ENCODE measurements at places on chromosomes 6 and 20. TPM values are rescaled to one million over a fixed set of nuclear protein-coding genes. Genes with fewer than 3 reads are reported as not detected.
A peak's percentile ranks its signal among the peaks of the same experiment; 100 is the strongest.

DNA sequence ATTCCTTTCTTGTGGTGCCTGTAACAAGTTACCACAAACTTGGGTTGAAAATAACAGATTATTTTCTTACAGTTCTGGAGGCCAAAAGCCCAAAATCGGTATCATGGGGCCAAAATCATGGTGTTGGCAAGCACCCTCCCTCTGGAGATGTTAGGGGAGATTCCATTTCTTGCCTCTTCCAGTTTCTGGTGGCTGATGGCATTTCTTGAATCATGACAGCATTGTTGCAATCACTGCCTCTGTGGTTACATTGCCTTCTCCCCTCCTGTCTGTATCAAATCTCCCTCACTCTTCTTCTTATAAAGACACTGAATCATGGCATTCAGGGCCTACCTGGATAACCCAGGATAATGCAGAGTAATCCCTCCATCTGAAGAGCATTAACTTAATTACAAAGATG is 17.9 kb upstream of the TENT5A start:
- DNase-seq, result no peak

- peak; percentile 56 for DNase-seq
Measured at GRCh38 chr6:8707956-8708772, 272.8 kb upstream of the SLC35B3 start.

DNA sequence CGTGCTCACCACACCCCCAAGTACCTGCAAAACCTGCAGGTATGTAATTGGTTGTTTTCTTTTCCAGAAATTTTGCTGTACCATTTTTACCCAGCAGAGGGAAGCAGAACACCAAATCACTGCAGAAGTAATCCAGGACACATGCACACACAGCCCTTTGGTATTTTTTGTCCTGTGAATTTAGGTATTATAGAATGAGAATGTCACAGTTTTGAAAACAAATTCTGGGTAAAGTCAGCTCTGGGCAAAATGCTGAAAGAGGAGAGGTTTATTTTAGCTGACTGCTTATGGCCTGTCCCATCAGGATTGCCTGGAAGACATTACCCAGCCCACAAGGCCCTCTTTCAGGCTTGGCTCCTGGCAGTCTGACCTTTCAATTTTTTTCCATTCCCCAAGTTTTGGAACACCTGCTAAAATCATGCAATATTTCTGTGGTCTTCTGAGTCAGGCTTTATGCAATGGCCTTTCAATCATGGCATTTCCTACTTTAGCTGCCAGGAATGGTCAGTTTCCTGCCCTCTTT is 3.5 kb upstream of the EFHC1 start:
- DNase-seq, result peak; percentile 52

The E2F1 gene
- 31.5 TPM for total RNA-seq

DNA sequence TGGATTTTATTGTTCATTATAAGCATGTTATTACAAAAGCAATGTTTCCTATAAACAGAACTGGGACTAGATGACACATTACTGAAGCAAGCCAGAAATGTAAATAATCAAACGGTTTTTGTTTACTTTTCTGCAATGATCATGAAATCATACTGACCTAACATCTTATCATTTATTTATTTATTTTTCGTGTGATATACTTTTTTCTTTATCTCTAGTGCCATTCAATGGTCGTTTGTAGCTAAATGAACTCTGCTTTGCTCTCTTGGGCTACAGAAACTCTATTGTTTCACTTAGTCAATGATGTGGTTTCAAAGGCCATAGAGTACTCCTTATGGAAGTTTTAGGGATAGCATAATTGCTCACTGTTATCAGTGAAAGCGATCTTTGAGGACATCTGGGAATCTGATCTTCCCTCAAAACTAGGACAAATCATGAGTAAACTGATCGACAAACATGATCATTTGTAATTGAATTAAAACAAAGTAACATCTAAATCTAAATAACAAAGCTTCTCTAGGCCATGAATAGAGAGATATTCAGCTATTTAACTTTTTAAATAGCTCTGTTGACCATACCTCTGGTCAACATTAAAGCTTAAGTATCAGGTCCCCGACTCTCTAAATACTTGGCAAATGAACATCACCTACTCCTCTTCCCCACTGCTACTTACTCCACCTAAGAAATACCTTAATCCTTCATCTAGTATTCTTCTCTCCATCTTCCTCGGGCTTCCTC is 933.4 kb downstream of the TFAP2A start:
- DNase-seq, result no peak

The RALGAPB gene
- 35.2 TPM for total RNA-seq

- DNase-seq, result no peak
Measured at GRCh38 chr6:35955521-35955920, 34.6 kb upstream of the SRPK1 start.

DNA sequence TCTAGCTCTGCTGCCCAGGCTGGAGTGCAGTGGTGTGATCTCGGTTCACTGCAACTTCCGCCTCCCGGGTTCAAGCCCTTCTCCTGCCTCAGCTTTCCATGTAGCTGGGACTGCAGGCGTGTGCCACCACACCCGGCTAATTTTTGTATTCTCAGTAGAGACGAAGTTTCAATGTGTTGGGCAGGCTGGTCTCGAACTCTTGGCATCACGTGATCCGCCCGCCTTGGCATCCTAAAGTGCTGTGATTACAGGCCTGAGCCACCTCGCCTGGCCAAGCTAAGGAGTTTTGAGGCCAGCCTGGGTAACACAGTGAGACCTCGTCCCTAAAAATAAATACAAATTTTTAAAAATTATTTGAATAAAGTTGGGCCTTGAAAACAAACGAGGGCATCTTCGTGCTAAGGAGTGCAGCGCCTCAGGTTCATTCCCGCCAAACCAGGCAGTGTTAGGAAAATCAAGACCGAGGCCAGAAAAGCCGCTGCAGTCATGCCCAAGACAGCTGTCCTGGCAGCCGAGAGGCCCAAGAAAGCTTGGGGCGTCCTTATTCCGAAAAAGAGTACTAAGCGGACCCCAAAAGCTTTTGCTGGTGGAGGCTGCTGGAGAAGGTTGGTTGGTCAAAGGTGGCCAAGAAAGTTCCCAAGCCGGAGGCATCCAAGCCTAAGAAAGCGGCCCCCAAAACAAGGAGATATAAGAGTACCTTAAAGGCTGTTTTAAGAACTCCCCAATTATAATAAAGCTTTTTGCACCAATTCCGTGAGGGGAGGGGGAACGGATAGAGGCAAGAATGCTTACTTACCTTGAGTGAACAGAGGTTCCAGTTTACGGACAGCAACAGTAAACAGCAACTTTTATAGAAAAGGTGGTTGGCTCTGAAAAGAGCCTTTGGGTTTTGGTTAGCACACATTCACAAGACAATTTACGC is 109.0 kb downstream of the HFE start:
- DNase-seq, result no peak

The CFAP206 gene
- total RNA-seq, result 2.9 TPM

The LRRC73 gene
- 0.55 TPM for total RNA-seq

The RIN2 gene
- total RNA-seq, result 39.0 TPM

- DNase-seq, result no peak
Measured at GRCh38 chr20:37316116-37316774, 26.8 kb downstream of the MANBAL start.

- no peak for DNase-seq
Measured at GRCh38 chr6:54875539-54875938, 29.0 kb downstream of the FAM83B start.

GRCh38 chr6:44682280-44682679 is 294.8 kb downstream of the CDC5L start:
- DNase-seq, result no peak

DNA sequence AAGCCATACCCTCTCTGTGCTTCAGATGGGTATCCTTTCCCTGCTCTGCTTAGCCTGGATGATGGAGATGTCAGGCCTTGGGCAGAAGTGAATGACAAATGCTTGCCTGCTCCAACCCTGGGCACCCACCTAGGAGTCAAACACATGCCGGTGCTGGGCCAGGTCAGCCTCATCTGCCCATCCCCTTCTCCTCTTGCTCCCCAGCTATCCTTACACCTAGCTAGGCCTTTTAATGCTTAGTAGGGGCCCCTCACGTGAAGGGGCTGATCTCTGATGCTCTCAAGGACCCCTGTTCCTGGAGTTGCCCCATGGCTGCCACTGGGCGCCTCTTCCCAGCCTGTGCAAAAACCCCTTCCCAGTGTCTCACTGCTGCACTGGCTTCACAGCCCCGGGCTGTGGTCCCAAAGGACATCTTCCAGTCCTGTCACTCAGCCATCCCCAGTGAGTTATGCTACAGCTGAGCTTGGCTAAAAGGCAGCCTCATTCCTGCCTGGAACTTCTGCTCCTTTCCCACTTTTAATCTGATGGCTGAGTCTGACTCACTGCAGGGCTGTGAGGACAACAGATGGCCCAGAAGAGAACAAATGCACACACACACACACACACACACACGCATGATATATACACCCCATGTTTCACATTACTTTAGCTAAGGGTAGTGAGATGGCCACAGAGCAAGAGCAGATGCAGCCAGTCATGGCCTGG is 12.8 kb upstream of the SDCBP2 start:
- peak; percentile 3 for DNase-seq

- no peak for DNase-seq
Measured at GRCh38 chr6:150767571-150768018, 97.9 kb upstream of the MTHFD1L start.

- peak; percentile 58 for DNase-seq
Measured at GRCh38 chr6:33620158-33620855, 815 bp upstream of the ITPR3 start.

The SLC52A3 gene
- total RNA-seq, result 6.9 TPM

DNA sequence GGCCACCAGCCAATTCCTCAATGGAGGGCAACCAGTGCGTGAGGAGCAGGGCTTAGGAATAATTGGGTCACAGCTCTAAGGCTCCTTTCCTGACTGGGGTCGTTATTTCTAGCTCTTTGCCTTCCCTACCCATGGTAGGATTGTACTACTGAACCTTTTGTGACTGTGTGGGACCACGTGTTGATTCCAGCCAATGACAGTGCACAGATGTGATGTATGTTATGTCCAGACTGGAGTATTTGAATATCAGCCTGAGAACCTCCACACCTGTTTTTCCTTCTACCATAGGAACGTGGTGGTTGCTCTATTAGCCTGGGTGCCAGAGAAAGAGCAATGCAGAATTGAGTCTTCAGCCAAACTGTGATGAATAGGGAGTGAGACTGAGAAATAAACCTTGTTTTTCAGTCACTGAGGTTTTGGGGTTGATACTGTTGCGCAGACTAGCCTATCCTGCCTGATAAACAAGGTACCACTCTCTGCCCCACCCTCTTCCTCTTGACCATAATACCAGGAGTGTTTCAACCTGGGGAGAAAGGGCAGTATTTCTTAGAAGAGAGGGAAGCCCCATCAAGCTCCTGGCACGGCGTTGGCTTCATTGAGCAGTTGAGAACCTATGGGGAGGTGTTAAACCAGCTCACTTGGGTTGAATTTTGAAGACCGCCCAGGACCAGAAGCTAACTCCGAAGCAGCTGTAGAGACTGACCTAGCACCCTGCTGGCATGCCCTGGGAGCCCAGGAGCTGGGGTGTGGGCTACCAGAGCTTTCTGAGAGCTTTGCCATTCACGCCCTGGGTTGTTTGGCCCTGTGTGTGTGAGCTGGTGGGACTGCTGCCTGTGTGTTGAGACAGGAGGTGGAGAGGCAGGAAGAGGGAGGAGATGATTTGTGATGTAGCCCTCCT is 105.5 kb upstream of the BACH2 start:
- DNase-seq, result no peak

The PSMB9 gene
- total RNA-seq, result 37.6 TPM

- no peak for DNase-seq
Measured at GRCh38 chr6:135002974-135003703, 51.5 kb downstream of the HBS1L start.

DNA sequence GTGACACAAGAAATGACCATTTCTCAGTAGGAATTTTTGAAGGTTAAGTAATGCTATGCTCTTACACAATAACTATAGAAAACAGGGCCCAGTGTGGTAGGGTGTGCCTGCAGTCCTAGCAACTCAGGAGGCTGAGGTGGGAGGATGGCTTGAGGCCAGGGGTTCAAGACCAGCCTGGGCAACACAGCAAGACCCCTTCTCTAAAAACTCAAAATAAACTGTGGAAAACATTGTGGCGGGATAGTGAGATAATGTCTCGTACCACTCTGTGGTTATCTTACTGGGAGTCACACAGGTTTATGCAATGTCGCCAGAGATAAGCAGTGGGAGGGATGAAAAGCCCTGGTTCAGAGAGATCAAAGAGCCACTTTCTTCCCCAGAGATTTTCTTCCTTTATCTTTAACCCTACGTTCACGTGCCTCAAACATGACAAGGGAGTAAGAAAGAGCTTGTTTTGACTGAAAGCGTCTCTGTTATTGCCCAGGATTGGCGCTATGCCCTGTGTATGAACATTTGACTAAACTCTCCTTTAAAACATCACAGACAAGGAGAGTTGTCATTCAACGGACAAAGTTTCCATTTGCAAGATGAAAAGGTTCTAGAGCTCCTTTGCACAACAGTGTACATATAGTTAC is 13.9 kb downstream of the GCM1 start:
- DNase-seq, result no peak

DNA sequence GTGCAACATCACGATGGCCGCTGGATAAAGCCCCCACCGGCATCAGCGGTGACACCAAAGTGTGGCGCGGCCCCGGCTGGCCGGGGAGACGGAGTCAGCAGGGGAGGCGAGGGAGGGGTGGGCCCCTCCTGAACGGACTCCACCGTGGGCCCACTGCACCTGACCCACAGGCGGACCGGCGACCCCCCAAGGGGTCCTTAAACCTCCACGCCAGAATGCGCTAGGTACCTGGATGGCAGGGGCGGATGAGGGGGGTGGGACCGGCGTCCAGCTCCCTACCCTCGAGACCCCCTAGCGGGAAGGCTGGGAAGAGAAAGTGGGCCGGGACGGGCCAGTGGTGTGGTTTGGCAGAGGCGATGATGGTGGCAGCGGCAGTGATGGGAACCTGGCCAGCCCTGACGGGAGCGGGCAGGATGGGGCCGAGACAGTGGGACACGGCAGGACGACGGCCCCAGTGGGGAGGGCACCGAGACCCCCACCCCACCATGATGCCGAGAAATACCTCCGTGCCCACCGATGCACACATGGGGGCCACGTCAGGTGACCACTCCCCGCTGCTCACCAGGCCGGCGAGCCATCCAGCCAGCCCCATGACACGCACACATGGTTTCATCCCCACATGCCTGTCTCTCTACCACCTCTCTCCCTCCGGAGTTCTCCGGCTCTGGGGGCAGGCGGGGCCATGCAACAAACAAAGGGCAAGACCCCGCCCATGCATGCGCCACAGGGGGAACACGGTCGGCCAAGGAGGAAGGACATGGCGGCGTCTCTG is 771.9 kb upstream of the DEFB115 start:
- no peak for DNase-seq

GRCh38 chr6:127403636-127404035 is 55.6 kb downstream of the KIAA0408 start:
- no peak for DNase-seq

GRCh38 chr6:141282263-141282662 is 850.5 kb upstream of the GJE1 start:
- no peak for DNase-seq

DNA sequence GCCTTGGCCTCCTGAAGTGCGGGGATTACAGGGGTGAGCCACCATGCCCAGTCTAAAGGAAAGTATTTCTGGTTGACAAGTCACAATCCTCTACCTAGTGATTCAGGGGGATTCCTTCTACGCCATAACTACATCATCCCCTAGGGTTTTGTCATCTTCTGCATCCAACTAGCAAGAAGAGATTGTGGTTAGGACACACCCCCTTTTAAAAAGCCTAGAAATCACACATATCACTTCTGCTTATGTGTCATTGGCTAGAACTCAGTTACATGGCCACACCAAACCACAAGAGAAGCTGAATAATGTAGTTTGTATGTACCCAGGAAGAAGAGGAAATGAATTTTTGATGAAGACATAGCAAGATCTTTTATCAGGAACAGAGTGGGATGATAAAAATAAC is 14.7 kb upstream of the CHD6 start:
- no peak for DNase-seq

- no peak for DNase-seq
Measured at GRCh38 chr6:168462289-168462853, 21.4 kb downstream of the SMOC2 start.

GRCh38 chr6:79494841-79495240 is 42.4 kb downstream of the LCA5 start:
- no peak for DNase-seq

All from PC-9 (cell line).